Right lung (tissue), 10 donors: ENCODE measurements at places on chromosomes 2 and 18.

GRCh38 chr18:74434466-74434865 is 22.6 kb downstream of the DIPK1C start:
- DNase-seq: no peak

GRCh38 chr2:36963106-36963505 is 3.2 kb downstream of the STRN start:
- DNase-seq: no peak

GRCh38 chr18:7273301-7273921 is 42.5 kb downstream of the LRRC30 start:
- no peak for DNase-seq

DNA sequence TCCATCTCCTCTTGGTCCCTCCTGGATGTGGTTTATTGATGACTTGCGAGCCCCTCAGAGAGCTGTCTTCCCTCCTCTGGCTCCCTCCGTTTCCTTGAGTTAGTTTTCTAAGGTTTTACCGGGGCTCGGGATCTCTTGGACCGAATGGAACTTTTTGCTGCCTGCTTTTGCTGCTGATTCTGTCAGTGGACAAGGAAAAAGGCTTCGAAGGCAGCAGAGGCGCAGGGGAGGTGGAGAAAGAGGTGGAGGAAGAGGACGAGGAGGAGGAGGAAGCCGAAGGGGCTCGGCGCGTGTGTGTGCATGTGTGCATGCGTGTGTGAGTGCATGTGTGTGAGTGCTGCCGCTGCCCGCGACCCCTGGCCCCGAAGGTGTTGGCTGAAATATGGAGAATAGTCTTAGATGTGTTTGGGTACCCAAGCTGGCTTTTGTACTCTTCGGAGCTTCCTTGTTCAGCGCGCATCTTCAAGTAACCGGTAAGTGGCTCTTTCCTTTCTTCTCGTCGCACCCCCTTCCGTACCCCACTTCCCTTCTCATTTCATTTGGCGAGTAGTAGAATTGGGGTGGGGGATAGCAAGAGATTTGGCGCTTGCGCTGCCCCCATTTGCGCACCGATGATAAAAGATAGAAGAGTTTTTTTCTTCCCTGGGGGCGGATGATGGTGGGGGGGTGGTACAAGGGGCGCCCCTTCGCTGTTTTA is 557 bp downstream of the DCC start:
- DNase-seq: no peak

DNA sequence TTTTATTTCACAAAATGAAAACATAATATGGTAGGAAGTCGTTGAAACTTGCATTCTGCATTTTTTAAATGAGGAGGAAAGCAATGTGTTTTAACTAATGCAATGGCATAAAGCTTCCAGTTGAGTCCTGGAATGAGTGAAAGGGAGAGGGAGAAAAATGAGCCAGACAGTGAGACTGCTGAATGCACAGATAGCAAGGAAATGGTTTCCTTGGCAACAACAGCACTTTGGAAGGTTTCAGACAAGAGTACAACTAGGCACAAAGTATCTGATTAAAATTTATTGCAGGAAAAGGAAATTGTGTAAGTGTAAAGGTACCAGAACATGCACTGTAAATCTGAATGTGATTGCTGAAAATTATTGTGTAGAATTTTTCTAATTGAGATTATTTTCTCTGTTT is 320.1 kb upstream of the KYNU start:
- DNase-seq: no peak
